Tracheal epithelial cell (primary cell): ENCODE measurements at places on chromosomes 12 and 14. TPM values are rescaled to one million over a fixed set of nuclear protein-coding genes. Genes with fewer than 3 reads are reported as not detected.

Gene PRICKLE1
- total RNA-seq = 0.43 and 2.9 TPM in 2 replicates

Gene PIK3C2G
- total RNA-seq = under 0.01 and 0.21 TPM in 2 replicates

Gene CD27
- total RNA-seq = not detected in 2 replicates

Gene TAC3
- not detected in 2 replicates for total RNA-seq

Gene FIGNL2
- total RNA-seq = under 0.01 TPM in 1 of 2 replicates, not detected in the other

Gene HCAR1
- 0.21 and 0.24 TPM in 2 replicates for total RNA-seq

Gene SMCO2
- total RNA-seq = 0.43 and 0.48 TPM in 2 replicates

Gene PIANP
- not detected in 2 replicates for total RNA-seq

Gene KRT83
- under 0.01 and 0.21 TPM in 2 replicates for total RNA-seq

Gene AKAP3
- 1.4 and 1.9 TPM in 2 replicates for total RNA-seq

Gene HCAR3
- total RNA-seq = 1.1 and 8.9 TPM in 2 replicates

Gene ART4
- 0.24 TPM in 1 of 2 replicates, not detected in the other for total RNA-seq

Gene BATF
- total RNA-seq = 0.24 and 10.0 TPM in 2 replicates

Gene LPAR5
- 2.3 and 3.9 TPM in 2 replicates for total RNA-seq

Gene NANOG
- total RNA-seq = not detected in 2 replicates

Gene SLC6A15
- total RNA-seq = 31.8 and 69.7 TPM in 2 replicates

Gene ITPK1
- total RNA-seq = 27.2 and 43.3 TPM in 2 replicates

Gene SLC16A7
- total RNA-seq = 6.7 and 13.9 TPM in 2 replicates

Gene DPF3
- total RNA-seq = 0.85 and 0.96 TPM in 2 replicates

Gene C12orf50
- total RNA-seq = not detected in 2 replicates
